ENCODE measurements at places on chromosomes 13 and 19.

DNA sequence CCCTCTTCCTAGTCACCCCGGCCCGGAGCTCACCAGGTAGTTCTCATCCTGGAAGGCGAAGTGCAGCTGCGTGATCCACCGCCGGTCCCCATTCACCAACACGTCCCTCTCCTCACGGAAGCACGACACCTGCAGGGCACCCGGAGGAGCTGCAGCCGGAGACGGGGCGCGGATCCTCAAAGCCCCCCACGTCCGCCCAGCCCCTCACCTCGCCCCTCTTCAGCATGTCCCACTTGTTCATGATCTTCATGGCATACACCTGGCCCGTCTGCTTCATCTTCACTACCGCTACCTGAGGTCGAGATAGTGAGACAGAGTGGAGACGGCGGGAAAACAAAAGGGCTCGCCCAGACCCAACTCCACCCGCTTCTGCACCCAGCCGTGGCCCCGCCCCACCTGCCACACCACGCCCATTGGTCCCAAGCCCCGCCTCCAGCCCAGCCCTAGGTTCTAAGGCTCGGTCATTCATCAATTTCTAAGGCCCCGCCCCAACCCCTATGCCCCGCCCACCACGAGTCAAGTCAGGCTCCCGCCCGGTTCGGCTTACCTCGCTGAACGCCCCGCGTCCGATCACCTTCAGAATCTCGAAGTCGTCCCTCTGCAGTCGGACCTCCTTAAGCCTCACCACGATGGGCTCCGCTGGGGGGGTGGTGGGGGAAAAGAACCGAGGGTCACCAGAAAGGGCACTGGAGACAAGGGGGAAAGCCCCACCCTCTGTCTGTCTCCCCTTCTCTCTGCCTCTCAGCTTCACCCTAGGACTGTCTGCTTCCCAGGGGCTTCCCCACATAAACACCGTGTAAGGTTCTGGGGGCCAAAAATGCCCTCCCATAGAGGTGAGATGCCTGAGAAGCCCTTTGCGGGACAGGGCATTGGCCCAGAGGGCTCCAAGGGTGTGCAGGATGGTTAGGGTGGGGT is 2.8 kb downstream of the DMPK start:
- DNase-seq = peak; percentile 84

DNA sequence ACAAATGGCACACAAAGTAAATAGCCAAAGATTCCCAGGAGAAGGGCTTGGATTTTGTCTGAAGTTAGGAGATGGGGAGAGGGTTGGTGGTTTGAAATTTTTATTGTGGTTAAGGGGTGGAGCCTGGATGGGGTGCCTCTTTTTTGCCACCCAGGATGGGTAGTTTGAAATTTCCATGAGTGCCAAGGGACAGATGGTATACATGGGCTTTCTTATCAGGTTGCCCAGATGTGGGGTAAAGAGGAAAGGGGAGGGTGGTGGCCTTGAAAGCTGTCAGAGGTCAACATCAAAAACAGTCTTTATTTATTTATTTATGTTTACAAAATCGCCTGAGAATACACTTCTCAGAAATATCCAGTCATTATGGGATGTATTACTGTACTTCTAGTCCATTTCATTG is 46.2 kb downstream of the LMO7 start:
- no peak for DNase-seq

- DNase-seq = no peak
Measured at GRCh38 chr19:799076-799881, 2.0 kb downstream of the PTBP1 start.

DNA sequence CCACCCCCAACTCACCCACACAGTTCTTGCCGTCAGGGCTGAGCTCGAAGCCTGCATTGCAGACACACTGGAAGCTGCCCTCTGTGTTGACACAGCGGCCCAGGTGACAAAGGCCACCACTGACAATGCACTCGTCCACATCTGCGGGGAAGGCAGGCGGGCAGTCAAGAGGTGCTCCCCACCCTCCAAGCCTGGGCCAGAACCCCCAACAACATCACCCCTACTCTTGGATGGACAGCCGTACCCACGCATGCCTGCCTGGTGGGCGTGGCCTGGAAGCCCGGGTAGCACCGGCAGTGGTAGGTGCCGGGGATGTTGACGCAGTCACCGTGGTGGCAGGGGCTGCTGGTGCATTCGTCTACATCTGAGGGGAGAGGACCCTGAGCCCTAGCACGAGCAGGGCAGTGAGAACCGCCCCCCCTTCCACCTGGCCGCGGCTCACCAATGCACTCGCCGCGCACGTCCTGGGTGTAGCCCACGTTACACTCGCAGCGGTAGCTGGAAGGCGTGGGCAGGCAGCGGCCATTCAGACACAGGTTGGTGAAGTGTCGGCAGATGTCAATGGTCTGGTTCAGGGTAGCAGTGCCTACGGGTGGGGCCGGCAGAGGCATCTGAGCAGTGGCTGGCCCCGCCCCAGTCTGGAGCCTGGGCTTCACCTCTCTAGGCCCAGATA is 13.3 kb downstream of the FBN3 start:
- DNase-seq = no peak

- DNase-seq = no peak
Measured at GRCh38 chr13:80033286-80033685, 307.6 kb downstream of the SPRY2 start.

DNA sequence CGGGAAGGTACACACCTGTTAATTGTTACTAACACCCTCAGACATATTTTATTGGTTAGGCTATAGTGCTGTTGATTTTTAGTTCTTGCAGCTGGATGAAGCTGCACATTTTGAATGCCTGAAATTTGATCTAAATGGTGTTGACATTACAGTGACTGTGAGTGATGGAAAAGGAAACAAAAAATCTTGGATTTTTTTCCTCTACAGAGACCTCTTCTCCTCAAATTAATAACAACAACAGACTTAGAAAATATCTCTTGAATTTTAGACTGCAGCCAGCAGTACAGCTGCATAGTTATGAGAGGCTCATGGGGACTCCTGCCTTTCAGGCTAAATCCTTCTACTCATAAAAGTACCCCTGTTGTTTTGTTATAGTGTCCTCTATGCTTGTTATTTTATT is 500.5 kb upstream of the SPRY2 start:
- DNase-seq = no peak
